ENCODE measurements at places on chromosomes 4 and X.

- no peak for DNase-seq
Measured at GRCh38 chrX:54824722-54825121, 17.2 kb downstream of the MAGED2 start.

DNA sequence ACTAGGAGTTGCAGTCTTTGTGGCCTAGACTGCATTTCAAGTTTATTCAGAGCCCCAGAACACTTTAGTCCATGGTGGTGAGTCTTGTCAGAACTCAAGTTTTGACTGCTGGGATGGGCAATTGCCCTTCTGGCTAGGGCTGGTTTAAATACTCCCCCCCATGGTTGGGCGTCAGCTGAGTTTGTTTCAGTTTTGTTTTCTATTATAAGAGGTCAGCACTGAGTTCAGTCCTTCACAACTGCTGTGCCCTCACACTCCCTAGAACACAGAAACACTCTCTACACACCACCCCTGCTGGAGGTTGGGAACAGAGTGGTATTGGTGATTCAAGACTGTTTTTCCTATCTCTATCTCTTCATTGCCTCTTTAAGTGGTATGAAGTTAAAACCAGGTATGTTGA is 217.0 kb downstream of the GUCY2F start:
- no peak for DNase-seq

GRCh38 chr4:116726523-116726922 is 358.9 kb downstream of the TRAM1L1 start:
- DNase-seq = no peak

- DNase-seq = no peak
Measured at GRCh38 chr4:185589067-185589836, 53.9 kb upstream of the PDLIM3 start.

- DNase-seq = no peak
Measured at GRCh38 chr4:35982318-35982717, 262.0 kb downstream of the ARAP2 start.

GRCh38 chr4:99640676-99641075 is 17.0 kb downstream of the C4orf54 start:
- no peak for DNase-seq

- DNase-seq = no peak
Measured at GRCh38 chr4:41466249-41466648, 71.7 kb upstream of the LIMCH1 start.

DNA sequence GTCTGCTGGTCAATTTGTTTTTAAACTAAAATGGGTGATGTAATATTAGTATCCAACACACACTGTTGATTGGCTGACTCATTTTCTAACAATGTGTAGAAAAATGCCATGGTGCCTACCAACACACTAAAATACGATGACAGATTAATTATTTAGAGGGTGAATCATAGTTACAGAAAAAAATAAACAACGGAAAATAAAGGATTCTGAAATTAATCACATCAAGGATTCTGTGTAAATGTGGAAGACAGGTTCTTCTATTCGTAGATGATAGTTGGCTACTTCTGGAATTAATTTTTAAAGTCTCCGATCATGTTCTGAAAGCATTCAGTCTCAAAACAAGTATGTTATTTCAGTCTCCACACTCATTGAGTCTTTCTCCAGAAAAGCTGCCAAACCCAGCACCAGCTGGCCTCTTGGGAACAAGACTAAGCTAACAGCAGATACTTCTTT is 8.2 kb upstream of the IQCM start:
- no peak for DNase-seq

- no peak for DNase-seq
Measured at GRCh38 chrX:17376431-17377077, 1.6 kb downstream of the NHS start.

GRCh38 chrX:11867610-11868345 is 109.7 kb downstream of the MSL3 start:
- DNase-seq = no peak

- DNase-seq = no peak
Measured at GRCh38 chr4:2482192-2482591, 13.3 kb downstream of the RNF4 start.

DNA sequence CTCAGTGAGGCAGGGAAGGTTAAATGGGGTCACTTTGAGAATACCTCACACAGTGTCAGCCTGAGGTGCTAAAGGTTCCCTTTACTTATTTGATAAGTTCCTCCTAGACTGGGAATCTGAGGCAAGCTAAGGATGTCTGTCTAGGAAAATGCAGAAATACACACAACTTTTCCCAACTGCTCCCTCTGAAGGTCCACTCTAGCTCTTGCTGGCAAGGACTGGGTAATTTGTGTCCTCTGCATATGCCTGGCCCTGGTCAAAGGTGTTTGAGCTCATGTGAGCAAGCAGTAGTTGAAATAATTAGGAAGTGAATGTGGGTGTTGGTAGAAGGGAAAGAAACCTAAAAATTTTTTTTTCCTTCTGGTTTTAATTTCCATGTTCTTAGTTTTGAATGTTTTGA is 21.3 kb downstream of the TXLNG start:
- no peak for DNase-seq

GRCh38 chrX:132482632-132483031 is 6.2 kb downstream of the MBNL3 start:
- DNase-seq = no peak

DNA sequence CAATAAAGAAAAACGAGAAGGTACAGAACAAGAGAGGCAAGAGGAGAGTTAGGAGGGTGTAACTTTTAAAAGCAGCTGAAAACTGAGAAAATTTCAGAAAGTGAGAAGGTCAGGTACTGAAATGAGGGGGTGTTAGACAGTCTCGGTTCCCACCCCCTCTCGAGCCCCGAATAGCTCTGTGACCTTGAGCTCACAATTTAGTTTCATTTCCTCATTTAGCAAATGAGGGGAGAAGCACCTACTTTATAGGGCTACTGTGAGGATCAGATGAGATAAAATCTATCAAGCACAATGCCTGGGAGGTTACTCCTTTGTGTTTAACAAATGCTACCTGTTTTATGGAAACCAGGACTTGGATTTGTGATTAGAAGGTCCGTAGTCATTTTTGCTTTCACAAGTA is 4.9 kb downstream of the UGT8 start:
- DNase-seq = no peak

DNA sequence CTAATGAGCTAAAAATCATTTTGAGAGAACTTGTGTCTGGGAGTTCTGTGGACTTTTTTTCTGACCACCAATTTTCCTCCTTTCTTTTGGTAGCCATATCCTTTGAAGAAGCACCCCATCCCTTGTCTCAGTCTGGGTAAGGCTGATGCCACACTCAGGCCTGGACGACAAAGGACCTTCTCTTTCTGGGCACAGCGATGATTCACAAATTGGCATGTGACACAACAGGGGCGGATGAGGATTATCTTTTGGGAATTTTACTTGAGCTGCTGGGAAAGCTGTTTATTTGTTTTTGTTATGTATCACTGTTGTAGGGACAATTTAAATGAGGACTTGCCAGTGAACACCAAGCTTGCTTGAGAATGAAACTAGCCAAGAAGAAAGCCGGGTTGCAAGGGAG is 233.4 kb upstream of the HAND2 start:
- DNase-seq = no peak

DNA sequence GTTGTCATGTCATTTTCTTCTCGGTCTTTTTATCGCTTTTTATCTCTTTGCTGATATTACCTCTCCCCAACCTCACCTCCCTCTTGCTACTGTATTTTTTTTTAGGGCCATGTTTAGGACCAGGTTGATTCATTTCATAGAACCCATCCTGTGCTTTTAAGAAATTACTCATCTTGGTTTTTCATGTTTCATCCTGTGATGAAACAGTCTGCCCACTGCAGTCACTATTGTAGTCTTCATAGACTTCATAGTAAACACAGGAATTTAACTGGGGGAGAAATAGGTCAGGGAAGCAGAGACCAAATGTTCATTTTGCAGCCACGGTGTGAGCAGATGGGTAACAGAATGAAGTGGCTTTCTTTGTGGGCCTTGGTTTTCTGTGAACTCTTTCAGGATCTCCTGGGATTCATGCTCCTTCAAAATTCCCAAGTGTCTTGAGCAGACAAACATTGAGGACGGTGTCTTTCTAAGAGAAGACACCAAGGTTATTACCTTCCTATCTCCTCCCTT is 161.8 kb downstream of the NAA11 start:
- no peak for DNase-seq

GRCh38 chr4:56149591-56149990 is 200.8 kb downstream of the CEP135 start:
- no peak for DNase-seq

DNA sequence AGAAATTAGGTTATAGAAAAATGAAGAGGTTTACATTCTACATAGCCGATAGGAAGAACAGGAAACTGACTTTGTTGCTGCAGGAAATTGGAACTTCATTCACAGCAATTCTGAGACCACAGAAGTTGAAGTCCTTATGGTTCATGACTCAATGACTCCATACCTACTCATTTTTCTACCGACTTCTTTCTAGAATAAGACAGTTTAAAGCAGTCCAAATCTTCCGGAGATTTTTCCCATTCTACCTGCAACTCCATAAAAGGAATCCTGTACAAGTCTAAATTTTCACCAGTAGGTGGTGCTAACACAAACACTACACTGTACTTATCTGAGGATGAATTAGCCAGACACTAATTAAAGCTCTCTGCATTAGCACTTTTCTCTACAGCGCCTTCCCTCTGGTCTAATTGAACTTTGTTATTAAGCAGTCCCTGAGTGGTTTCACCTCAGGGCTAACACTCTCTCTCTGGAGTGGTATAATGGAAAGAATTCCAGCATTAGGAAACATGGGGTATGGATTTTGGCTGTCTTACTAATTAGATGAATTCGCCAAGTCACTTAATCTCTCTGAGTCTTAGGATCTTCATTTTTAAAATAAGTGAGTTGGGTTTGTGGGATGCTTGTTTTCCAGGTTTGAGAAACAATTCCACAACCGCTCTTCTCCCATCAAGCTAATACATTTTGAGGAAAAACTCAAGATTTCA is 167.9 kb downstream of the SMIM20 start:
- DNase-seq = peak; percentile 18

GRCh38 chr4:146486565-146486964 is 35.2 kb downstream of the SLC10A7 start:
- no peak for DNase-seq

GRCh38 chrX:123217077-123217476 is 33.0 kb downstream of the GRIA3 start:
- no peak for DNase-seq

DNA sequence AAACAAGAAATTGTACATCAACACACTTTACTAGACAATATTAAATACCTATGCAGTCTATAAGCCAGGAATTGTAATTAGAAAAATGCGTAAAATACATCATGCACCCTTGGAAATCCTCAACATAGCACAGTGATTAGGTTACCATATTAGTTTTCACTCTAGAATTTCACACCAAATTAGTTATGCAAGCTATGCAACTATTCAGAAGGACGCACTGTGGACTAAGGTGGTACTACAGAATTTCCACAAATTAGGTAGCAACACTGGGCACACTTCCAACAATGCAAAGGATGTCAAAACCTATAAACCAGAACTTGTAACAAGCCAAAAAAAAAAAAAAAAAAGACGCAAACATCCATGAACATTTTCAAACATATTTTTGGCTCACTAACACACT is 71.1 kb upstream of the ZCCHC13 start:
- DNase-seq = no peak

DNA sequence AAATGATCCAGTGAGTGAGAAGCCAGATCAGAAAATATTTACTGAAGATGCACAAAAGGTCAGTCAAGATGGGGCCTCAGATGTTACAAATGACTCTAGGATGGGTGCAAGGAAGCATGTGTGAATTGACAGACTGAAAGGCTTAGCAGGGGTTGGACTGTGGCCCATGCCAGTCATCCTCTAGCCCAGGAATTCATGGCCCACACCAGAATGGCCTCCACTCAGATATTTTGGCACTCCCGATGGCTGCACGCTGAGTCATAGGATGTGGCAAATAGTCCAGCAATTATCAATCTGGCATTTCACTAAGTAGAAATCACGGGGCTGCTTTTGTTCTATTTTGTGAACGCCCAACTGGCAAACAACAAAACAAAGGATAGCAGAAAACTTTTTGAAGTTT is 406.5 kb downstream of the IQCM start:
- DNase-seq = peak; percentile 1

- no peak for DNase-seq
Measured at GRCh38 chr4:165716472-165716871, 156.6 kb upstream of the TLL1 start.

DNA sequence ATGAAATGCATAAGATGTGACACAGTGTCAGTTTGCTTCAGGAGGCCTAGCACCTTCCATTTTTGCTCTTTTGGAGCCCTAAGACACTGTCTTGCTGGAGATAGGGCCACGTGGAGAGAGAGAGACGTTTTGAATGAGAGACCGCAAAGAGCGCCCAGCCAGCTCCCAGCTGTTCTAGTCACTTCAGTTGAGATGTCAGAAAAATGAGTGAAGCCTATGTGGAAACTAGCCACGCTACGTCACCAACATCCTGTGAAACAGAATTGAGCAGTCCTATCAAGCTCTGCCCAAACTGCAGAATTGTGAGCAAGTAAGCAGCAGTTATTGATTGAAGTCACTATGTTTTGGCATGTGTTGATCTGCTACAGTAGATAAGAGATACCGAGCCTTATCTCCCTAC is 13.1 kb downstream of the GPR82 start:
- DNase-seq = no peak

DNA sequence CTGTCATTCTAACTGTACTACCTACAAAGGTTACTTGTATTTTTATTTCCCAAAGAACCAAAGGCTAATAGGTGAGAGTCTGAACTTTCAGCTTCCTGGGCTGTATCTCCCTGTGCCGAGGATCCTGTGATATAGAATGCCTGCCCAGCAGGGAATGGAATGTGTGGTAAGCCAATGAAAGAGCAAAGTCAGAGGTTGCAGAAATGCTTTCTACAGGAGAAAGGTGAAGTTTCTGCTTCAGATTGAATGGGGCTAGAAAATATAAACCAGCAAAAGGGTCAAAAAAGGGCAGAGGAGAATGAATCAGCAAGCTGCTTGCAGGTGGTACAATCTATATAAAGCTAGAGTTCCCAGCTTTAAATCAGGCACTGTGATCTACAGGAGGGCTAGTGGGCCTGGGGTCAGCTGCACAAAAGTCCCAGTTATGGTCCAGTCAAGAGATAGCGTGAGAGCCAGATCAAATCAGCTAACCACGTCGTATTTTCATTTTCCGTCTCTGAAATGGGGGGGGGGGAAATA is 146.1 kb downstream of the DCTD start:
- DNase-seq = no peak

DNA sequence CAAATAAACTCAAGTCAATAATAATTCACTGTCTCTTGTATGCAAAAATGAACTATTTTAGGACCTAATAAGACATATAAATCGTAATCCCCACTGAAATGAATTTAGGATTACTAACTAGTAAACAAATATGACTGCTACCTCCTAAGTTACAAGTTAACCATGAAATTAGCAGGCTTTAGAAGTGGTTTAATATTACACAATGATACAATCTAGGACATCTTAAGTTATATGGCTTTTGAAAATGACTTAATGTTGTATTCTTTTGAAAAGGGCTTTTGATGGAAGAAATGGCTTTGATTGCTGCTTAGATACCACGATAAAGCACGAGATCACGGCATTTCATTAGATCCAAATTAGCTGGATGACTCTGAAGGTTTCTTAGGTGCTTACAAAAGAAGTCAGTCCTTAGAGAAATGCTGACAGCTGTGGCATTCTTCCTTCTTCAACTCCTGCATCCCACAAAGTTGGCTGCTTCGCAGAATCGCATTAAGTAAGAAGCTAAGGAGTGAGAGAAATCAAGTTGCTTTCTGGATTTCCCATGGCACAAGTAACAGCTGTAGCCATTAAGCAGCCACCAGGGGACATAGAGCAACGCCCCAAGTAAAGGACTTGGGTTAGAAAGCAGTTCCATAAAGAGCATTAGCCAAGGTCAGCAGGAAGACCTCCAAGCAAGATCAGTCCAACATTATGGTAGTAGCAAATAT is 6.9 kb downstream of the SLC10A7 start:
- no peak for DNase-seq

- DNase-seq = no peak
Measured at GRCh38 chr4:158535130-158535614, 13.5 kb downstream of the RXFP1 start.

All from caudate nucleus (tissue), 63 donors.